ENCODE measurements at places on chromosomes 4 and X.

DNA sequence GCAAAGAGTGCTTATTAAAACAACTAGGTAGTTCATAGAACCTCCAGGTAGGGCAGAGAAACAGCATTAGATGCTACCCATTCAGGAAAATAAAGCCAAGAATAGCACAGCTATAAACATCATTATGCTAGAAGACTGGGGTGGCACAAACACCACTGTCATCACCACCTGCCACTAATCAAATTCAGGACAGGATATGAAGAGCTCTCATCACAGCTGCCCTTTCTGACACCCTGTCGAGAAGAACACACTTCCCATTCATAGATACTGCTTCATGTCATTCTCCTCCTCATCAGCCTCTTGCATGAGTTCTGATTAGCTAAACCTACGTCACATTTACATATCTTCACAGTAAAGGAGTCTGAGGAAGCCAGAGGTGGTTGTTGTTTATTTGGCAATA, 692.3 kb upstream of the HS3ST1 start:
- DNase-seq: no peak

GRCh38 chrX:23513121-23513520, 154.2 kb upstream of the PRDX4 start:
- DNase-seq: no peak

- no peak for DNase-seq
These were observed 1450.3 kb downstream of the STIM2 start for GRCh38 chr4:28310926-28311325.

DNA sequence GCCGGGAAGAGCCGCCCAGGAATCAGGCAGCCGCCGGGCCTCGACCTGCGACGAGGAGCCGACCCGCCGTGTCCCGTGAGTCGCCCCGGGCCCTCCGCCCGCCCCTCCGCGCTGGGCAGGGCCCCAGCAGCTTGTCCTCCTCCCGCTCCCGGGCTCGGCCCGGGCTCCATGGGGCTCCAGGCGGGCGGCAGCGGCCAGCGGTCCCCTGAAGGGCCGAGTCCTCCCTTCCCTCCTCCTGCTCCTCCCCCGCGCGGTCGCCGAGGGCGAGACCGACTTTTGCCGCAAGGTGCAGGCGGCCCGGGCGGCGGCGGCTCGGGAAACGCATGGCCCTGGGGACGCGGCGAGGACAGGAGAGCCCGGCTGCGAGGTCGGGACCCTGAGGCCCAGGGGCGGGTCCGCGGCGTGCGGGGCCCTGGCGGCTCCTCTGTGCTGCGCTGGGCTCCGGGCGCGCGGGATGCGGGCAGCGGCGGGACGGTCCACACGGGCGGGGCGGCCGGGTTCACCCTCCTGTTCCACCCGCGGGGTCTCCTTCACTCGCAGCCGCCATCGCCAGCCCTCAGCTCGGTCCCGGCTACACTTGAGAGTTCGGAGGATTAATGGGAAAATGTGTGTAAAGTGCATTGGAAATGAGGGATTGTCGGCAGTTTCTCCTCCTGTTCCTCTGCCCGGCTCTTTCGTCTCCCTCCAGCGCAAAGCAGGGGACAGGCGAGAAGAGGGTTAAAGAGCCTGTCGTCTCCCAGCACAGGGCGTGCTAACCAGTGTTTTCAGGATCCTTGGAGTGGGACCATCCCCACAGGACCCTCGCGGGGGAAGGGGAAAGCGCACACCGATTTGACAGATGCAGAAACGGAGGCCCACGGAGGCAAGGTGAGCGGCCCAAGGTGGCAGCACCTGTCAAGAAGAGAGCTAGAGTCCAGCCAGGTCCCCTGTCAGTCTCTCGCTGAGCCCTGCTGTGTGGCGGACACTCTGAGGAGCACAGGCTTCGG, 16.6 kb upstream of the ZNF718 start:
- no peak for DNase-seq

DNA sequence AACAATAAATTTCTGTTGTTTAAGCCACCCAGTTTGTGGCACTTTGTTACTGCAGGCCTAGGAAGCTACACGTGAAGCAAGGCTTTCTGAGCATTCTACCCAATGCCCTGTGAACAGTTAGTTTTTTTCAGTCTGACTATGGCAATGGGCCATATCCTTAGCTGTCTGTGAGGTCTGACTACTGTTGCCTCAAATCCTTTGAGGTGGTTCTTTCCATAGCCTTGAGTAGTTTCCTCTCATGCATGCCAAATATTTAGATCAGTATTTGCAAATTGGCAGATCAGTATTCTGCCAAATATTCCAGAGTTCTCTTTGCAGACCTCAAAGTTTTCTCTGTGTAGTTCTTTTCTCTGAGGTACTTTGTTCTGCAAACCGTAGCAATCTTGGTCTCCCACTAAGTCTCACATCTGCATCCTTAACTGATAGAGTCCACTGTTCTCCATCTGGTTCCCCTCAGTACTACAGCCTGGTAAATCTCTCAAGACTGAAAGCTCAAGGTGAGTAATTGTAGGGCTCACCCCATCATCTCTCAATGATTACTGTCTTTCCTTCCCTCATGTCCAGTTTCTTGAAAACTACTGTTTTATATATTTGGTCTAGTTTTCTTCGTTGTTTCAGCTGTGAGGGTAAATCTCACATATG, 984.9 kb upstream of the INTU start:
- DNase-seq: peak; percentile 34

GRCh38 chrX:56314334-56314733, 82.2 kb downstream of the KLF8 start:
- no peak for DNase-seq

GRCh38 chrX:74389016-74389722, 32.1 kb upstream of the SLC16A2 start:
- no peak for DNase-seq

DNA sequence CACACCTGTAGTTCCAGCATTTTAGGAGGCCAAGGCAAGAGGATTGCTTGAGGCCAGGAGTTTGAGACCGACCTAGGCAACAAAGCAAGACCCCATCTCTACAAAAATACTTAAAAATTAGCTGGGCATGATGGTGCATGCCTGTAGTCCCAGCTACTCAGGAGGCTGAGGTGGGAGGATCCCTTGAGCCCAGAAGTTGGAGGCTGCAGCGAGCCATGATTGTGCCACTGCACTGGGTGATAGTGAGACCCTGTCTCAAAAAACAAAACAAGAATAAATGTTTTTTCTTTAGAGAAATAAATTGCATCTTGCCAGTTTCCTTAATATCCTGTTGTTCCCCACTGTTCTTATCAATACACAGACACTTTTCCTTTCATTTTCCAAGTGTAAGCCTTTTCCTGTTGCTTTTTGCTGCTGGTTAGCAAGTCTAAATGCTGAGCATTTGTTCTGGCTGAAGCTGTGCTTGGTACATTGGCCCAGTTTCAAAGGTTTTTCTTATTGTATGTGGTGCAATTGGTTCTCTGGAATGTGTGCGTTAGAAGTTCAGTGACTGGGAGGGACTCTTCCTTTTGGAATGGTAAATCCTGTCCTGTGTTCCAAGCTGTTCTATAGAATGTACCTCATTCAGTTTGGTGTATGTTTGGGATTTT, 98.2 kb downstream of the AFF1 start:
- peak; percentile 91 for DNase-seq

DNA sequence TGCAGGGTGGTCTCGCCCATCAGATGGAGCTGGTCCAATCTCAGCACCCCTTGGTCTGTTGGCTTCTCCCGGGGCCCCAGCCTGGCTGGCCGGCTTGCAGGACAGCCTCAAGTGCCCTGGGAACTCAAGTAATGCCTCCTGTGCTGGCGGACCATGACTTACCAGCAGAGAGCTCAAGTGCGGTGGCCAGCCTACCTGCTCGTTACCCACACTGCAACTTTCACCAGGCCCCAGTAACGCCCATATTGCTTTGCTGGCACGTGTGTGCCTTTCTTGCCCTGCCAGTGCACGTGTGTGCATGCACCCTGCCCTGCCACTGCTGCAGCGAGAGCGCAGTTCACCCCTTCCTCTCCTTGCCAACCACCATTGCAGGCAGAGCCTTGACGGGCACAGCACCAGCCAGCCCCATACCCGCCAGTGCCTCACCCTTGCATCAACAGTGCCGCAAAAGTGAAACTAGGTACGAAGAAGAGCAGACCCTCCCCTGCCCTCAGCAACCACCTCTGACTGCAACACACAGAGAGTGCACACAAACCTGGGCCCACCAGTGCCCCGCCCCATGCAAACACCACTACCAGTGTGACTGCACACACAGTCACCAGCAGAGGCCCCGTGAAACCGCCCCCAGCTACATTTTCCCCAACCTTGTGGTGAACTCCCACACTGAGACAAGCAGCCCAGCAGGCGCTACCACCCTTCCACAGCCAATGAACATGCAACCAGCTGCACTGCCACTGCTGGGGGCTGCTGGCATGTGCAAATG, 88.9 kb upstream of the POU3F4 start:
- DNase-seq: no peak

GRCh38 chr4:793941-794621, 31.8 kb downstream of the CPLX1 start:
- no peak for DNase-seq

GRCh38 chr4:7389101-7389701, 45.5 kb downstream of the PSAPL1 start:
- DNase-seq: no peak

- no peak for DNase-seq
These were observed 15.4 kb downstream of the VAMP7 start for GRCh38 chrX:155896512-155896911.

GRCh38 chr4:16240300-16240699, 14.0 kb upstream of the TAPT1 start:
- DNase-seq: no peak

- DNase-seq: no peak
These were observed 362.4 kb downstream of the MID1IP1 start for GRCh38 chrX:39163581-39164126.
